ENCODE measurements at places on chromosomes 11 and 22. TPM values are rescaled to one million over a fixed set of nuclear protein-coding genes. Genes with fewer than 3 reads are reported as not detected.

The MS4A7 gene
- not detected for total RNA-seq

The DTX4 gene
- total RNA-seq, result 0.16 TPM

The CCDC81 gene
- 2.6 TPM for total RNA-seq

The CASP5 gene
- not detected for total RNA-seq

The LRRC4C gene
- not detected for total RNA-seq

The BACE1 gene
- total RNA-seq, result 0.39 TPM

The TOLLIP gene
- total RNA-seq, result 29.5 TPM

GRCh38 chr22:40473703-40474102, 103.3 kb downstream of the SGSM3 start:
- DNase-seq, result no peak

DNA sequence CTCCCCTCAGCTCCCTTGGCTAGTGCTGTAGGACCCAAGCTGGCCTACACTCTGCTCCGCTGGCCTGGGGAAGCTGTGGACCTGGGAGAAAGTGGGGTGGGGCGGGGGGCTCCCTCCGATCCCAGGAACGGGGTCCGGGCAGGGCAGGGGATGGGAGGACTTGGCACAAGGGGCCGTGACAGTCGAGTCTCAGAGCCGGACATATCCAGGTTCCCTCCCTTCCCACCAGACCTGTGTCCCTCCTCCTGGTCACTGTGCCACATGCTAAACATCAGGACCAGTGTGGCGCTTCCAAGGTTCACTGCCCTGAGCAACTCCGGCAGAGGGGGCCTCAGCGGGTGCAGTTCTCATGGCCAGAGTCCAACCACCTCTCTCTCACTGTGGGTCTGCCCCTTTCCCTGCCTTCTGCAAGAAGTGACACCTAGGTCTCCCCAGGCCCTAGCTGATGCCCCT, 2.0 kb downstream of the DUSP8 start:
- DNase-seq, result no peak

DNA sequence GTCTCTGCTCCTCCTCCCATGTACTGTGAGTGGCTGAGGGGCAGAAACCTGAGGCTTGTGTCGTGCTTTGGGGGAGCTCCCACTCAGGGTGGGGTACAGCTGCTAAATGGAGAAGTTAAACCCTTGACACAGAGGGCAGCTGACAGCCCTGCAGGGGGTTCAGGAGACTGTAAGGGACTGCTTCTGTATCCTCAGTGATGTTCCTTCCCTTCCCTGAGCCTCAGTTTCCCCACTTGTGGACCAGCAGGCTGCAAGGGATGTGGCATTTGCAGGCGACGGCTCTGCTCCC, 15.6 kb downstream of the SYNGR1 start:
- no peak for DNase-seq

DNA sequence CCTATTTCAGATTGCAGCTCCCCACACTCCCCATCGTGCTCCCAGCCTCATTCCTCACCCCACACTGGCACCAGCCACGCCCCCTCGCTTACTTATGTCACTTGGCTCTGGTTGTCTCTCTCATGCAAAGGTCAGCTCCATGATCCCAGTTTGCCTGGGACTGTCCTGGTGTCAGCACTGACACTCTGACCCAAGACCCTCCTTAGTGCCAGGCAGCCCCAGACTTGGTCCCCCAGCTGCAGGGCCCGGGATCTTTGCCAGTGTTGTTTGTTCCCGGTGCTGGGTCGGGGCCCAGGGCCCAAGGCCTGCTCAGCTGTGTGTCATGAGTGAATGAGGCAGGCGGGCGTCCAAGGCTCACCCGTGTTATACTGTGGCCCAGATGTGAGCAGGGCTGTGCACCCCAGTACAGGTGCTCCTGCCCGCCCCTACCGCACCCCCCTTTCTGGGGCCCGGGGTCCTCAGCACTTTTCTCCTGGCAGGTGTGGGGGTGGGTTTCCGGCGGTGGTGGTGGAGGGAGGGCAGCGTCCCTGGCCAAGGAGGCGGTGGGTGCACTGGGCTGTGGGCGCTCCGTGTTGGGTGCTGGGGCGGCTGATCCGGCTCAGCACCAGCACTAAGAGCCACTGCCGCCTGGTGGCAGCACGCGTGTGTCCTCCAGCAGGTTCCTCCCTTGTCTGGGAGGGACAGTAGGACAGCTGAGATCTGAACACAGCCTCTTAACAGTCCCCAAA, 19.5 kb downstream of the IL17REL start:
- DNase-seq, result peak; percentile 65

DNA sequence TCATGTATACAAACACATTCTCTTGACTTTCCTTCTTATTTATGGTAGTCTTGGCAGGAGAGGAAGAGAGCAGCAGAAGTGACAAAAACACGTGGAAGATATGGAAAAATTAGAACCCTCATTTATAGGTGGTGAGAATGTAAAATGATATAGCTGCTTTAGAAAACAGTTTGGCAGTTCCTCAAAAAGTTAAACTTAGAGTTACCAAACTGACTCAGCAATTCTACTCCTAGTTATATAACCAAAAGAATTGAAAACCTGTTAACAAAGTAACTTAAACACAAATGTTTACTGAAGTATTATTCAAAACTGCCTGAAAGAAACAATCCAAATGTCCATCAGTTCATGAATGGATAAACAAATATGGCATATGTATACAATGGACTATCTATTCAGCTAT, 16.8 kb downstream of the NUCB2 start:
- no peak for DNase-seq

DNA sequence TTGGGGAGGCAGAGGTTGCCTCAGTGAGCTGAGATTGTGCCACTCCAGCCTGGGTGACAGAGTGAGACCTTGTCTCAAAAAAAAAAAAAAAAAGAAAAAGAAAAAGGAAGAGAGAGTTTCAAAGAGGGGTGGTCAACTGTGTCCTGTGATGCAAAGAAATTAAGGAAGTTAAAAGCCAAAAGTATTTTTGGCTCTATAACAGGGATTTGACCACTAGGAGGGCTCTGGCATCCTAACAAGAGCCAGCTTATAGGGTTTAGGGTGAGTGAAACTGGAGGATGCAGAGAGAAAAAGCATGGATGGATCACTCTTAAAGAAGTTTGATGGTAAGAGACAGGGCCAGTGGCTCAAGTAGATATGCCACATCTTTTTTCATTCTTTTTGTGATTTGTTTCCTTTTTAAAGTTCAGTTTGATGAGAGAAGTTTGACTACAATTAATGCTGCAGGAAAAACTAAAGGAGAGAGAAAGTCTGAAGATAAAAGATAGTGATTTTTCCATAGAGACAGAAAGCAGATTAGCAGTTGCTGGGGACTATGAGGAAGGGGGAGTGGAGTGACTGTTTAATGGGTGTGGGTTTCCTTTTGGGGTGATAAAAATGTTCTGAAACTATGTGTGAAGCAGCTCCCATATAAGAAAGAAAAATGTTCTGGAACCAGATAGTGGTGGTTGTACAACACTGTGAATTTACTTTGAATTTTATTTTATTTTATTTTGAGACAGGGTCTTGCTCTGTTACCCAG, 11.1 kb upstream of the MICAL2 start:
- no peak for DNase-seq

GRCh38 chr11:115996125-115996807, 492.1 kb upstream of the CADM1 start:
- DNase-seq, result no peak

- no peak for DNase-seq
Measured at GRCh38 chr11:13983081-13983751, 20.7 kb downstream of the SPON1 start.

GRCh38 chr22:48742556-48743343, 1084.9 kb downstream of the BRD1 start:
- no peak for DNase-seq

DNA sequence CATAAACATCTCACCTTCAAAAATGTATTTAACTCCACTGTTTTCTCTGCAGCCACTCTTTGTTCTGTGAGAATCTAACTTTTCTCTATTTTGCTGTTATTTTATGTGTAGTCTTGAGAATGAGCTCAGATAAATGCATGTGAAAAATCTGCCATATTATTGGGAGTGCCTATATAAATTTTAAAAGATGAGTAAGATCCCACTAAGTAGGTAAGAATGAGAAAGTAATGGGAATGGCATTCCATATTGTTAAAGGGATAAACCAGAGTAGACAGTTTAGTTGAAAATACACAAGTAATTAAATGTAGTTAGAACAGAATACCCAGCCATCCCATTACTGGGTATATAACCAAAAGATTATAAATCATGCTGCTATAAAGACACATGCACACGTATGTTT, 817.2 kb downstream of the FAM181B start:
- no peak for DNase-seq

- DNase-seq, result no peak
Measured at GRCh38 chr22:45441138-45441537, 27.6 kb downstream of the RIBC2 start.

DNA sequence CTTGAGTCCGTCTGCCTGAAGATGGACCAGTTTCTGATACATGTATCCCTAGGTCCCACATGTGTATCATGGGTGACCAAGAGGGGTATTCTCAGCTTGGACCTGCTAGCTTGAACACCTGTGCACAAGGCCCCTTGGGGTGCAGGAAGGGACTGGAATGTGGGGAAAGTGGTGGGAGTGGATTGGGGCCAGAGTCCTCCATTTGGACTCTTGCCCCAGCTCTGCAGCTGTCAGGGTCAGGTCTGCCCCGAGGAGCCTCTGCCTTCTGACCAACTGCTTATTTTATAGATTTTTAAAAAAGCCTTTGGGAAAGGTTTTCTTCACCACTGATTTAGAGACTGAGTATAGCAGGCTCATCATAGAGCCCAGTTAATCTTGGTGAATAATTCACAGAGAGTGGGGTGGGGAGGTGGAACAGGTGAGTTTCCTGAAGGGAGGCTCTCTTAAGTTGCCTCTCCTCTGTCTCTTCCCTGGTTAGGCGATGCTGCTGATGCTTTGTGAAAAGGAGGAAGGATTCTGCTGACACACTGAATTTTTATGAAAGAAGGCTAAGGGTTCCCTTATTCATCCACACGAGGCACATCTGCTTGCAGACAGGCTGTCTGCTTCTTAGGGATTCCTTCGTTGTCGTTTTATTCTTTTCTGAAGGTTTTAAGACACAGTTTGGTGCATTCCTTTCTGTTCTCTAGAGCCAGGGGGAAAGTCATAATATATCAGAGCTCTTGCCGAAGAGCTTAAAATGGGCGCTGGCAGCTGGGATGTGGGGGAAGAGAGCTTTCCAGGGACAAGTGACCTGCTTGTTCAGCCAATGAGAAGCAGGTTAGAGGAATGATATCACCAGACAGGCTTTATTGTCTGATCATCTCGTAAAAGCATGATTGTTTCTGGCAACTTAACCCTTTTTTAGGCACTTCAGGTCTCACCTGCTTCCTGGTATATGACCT, 19.9 kb downstream of the TRIM44 start:
- no peak for DNase-seq

DNA sequence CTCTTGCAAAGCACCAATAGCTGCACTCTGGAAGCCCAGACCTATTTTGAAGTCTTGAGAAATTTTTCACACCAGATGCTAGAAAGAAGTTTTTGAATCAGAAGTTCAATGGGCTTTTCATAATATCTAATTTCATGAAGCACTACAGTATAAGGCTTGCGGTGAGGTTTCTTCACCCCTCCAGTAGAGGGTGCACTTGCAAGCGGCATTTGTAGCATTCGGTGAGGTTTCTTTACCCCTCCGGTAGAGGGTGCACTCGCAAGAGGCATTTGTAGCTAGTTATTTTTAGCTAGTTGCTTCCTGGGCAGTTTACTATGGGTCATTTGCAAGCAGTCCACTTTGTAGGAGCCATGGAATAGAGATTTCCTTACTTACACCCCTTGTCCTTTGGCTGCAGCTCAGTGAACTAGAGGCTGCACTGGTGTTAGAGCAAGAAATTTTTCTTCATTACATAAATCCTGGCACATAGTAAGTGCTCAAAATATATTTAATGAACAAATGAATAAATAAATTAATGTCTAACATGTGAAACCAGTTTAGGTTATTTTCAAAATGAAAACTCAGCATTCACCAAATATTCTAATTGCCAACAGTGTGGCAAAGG, 7.8 kb upstream of the NOX4 start:
- DNase-seq, result no peak

DNA sequence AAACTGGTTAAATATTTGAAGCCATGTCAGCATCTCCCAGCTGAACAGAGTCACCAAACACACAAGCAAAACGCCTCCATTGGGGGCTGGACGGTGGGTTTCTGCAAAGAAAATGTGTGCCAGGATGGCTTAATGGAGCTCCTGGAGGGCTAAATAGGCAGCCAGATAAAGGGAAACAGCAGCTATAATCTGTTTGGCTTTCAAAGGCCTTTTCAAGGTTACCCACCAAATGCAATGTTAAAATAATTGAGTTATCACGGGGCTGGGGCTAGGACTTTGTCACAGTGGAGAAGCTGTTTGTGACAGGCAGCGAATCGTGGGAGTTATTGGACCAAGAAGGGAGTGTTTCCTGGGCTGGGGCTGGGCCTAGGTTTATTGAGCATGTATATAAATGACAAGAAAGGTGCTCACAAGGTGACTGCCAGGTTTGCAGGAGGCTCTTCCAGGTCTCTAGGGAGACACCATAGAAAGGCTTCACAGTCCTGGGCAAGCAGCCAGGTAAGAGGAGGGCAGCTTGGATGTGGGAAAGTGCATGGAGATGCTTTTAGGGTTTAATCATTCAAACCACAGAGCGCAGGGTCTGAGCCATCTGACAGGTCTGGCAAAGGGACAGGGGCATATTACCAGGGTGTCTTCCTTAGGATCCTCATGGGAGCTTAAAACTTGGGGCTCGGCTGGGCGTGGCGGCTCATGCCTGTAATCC, 28.3 kb downstream of the GRIK4 start:
- no peak for DNase-seq

DNA sequence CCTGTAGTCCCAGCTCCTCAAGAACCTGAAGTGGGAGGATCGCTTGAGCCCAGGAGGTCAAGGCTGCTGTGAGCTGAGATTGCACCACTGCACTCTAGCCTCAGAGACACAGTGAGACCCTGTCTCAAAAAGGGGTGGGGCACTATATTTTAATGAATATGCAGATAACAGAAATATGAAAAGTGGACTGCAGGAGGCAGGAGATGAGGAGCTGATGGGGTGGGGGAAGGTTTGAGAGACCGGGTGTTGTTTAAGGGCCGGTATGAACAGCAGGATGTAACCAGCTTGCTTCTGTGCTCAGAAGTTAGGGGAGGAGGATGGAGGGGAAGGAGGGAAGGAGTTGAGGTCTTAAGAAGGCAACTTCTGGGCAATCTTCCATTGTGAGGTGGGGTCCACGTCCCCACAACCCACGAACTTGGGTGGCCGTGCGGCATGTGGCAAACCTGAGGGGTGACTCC, 1.3 kb upstream of the B4GALNT4 start:
- DNase-seq, result no peak

- DNase-seq, result no peak
Measured at GRCh38 chr22:24686280-24686679, 83.3 kb downstream of the GGT1 start.

GRCh38 chr11:95506777-95507176, 275.8 kb upstream of the SESN3 start:
- DNase-seq, result no peak
